ENCODE measurements at places on chromosomes 3 and 15.

GRCh38 chr3:146134348-146135117 lies 26.5 kb downstream of the PLOD2 start:
- no peak for DNase-seq

GRCh38 chr15:77821188-77821958 lies 188.7 kb upstream of the LINGO1 start:
- DNase-seq, result peak; percentile 10

DNA sequence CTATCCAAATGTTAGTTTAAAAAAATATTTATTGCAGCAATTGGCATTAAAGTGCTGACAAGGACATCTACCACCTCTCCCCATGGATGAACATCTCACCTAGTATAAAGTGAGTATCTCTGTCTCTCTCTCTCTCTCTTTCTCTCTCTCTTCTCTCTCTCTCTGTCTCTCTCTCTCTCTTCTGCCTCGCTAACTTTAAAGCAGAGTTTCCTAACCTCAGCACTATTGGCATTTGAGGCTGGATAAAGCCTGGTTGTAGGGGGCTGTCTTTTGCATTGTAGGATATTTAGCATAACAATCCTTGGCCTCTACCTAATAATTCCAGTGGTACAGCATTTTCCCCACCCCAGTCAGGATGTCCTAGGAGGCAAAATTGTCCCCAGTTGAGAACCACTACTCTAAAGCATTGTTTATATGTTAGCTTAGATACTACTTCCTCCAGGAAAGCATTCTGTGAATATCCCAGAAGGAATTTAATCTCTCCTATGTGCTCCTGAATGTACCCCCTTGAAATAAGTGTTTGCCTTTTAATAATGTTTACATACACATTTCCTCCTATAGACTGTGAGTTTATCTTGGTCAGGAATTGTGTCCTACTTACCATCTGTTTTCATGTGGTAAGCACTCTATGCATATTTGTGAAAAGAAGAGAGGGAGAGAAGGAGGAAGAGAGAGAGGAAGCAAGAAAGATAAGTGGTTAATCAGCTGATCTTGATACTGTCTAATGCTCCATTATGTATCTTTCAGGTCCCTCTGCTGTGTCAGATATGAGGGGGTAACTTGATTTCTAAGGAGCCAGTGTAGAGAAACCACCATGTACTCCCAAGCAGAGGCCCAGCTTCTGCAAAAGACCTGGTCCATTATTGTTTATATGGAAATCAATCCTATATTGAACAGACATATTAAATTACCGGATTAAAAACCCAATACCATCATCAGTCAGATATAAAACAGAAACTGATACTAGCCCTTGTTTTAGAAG lies 346.6 kb downstream of the RBMS3 start:
- DNase-seq, result no peak

- DNase-seq, result no peak
Observed at GRCh38 chr15:77808075-77808474, 175.4 kb upstream of the LINGO1 start.

- DNase-seq, result no peak
Observed at GRCh38 chr3:102630531-102630930, 195.7 kb downstream of the ZPLD1 start.

GRCh38 chr3:61288446-61288845 lies 37.2 kb upstream of the FHIT start:
- DNase-seq, result no peak

- DNase-seq, result no peak
Observed at GRCh38 chr3:168973897-168974296, 689.6 kb downstream of the MECOM start.

GRCh38 chr15:68386587-68387288 lies 45.2 kb downstream of the ITGA11 start:
- DNase-seq, result no peak

- peak; percentile 28 for DNase-seq
Observed at GRCh38 chr3:33047842-33048834, 48.8 kb downstream of the GLB1 start.

- peak; percentile 41 for DNase-seq
Observed at GRCh38 chr3:38003371-38003816, 12.8 kb downstream of the VILL start.

DNA sequence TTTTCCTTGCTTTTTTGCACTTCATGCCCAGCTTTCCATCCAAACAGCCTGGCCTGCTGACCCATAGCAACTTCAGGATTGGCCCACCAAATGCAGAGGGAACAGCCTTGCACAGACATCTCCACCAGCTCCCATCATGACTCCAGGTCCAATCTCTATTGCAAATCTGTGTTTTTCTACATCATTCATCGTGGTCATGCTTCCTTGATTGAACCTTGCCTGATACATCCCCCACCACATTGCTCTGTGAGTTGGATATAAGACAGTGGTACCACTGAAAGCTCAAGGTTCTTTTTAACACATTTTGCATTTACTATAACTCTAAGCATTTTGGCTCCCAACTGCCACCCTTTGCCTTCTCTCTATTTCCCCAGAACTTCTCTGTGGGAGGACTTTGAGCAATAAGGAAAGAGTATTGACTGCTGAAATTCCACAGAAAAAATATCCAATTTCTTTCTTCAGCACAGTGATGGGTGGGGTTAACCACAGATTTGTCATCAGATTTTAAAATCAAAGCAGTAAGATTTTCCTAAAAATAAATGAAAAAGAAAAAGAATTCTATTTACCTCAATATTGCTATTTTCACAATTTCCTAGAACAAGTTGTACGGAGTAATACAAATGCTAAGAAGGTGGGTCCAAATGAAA lies 114.6 kb upstream of the GALNT15 start:
- no peak for DNase-seq

DNA sequence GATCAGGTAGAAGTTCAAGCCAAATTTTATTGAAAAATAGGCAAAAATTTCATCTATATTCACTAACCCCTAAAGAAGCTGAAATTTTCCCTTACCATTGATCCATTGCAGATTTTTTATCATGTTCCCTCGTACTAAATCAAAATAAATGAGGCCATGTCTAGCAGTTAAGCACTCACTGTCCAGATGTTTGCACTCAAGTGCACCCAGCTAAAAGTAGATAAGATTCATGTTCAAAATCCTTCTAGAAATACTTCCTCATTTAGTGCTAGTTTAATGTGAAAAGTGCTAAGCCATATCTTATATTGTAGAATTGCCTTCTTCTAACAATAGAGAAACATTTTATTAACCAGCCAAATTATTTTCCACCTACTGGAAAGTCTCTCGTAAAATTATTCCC lies 164.7 kb upstream of the UBE2E2 start:
- no peak for DNase-seq

GRCh38 chr3:150116196-150116595 lies 145.5 kb upstream of the PFN2 start:
- DNase-seq, result no peak
